ENCODE measurements at places on chromosomes 4 and X. TPM values are rescaled to one million over a fixed set of nuclear protein-coding genes. Genes with fewer than 3 reads are reported as not detected.

C1QTNF7 gene
- polyA plus RNA-seq: not detected

SERPINA7 gene
- not detected for polyA plus RNA-seq

MAGIX gene
- 0.49 TPM for polyA plus RNA-seq

PSAPL1 gene
- not detected for polyA plus RNA-seq

ZNF157 gene
- polyA plus RNA-seq: 0.44 TPM

ART3 gene
- not detected for polyA plus RNA-seq

MEPE gene
- not detected for polyA plus RNA-seq

TLR1 gene
- polyA plus RNA-seq: 33.2 TPM

CRMP1 gene
- polyA plus RNA-seq: not detected

GRK4 gene
- polyA plus RNA-seq: 0.99 TPM

CD38 gene
- 20.9 TPM for polyA plus RNA-seq

ZNF732 gene
- polyA plus RNA-seq: 0.16 TPM

NDNF gene
- not detected for polyA plus RNA-seq

AKAP17A gene
- polyA plus RNA-seq: 58.8 TPM

KLF8 gene
- polyA plus RNA-seq: 13.6 TPM

AKAP4 gene
- polyA plus RNA-seq: not detected

IL2 gene
- not detected for polyA plus RNA-seq

SLC4A4 gene
- not detected for polyA plus RNA-seq

ADAM29 gene
- 0.59 TPM for polyA plus RNA-seq

GPR50 gene
- polyA plus RNA-seq: not detected

Measured in IgD-negative memory B cell (primary cell).